Kidney capillary endothelial cell (primary cell): ENCODE measurements at places on chromosomes 2 and 18.
A peak's percentile ranks its signal among the peaks of the same experiment; 100 is the strongest.

DNA sequence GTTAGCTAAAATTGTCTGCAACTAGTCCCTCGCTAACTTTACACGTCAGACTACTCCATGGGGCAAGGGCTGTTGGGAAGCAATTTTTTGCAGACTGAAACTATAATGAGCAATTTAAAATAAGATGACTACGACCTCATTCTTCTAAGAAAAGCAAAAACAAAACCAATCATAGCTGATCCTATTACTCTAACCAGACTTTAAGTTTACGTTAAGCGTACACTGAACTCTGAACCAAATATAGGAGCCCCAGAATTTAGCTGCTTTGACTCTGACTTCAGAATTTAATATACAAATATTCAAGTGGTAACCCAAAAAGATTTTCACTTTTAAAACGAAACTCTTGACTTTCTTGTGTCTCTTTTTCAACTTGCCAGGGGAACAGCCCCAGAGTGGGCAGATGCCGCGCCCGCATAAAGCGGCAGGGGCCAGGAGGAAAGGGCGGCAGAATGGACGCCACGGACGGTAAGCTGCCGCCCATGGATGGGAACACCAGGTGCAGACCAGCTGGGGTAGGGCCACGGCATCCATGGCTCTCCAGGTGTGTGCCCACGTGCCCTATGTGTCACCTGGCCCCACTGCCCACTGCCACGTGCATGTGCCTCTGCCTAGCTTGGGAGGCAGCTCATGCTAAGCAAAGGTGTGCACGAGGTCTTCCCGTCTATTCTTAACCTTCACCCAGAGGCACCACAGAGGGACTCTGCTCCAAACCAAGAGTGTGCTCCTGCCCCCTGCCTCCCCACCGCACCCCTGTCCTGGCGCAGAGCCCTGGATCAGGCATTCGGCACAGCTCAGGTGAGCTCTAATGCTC lies 217.6 kb downstream of the HDAC4 start:
- no peak for DNase-seq

DNA sequence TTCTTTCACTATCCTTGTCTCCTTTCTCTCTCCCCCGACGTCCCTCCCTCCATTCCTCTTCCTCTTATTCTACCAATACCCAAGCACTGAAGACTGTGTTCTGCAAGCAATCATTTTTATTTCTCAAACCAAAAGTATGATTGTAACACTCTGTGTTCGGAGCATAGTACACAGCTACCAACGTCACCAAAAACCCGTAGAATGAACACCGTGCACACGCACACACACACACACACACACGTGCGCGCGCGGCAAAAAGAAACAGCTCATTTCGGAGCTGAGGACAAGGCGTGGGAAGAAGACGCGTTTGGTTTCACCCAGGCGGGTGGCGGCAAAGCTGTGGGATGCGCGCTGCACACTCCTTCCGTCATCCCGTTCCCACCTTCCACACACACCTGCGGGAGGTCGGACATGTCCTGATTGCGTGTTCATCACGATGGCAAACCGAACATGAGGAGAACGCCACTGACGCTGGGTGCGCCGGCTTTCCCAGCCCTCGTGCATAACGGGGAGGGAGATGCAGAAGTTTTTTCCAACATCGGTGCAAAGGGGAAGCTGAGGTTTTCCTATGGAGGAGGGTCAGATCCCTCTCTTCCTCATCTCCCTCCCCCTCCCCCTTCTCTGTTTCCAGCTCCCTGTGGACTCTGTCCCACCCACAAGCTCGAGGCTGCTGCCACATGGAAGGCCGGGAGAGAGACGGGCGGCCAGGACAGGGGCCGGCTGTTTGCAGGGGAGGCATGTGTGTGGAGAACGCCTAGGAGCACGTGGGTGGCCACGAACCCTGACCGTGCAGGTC lies 20.4 kb downstream of the MBP start:
- DNase-seq, result no peak

DNA sequence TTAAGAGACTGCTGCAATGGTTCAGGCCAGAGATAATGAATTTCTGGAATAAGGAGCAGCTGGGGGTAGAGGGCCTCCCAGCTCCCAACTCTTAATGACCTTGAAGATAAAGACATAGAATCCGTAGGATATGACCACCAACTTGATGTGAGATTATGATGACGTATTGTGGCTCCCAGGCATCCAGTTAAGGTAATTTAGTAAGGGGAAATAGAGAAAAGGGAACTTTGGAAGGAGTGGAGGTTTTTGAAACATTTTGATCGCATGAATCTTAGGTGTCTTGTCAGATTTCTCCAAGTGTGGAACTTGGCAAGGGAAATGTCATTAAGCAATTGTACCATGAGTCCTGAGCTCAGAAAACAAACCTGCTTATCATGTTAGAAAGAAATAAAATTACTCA lies 277.3 kb upstream of the TANK start:
- no peak for DNase-seq

- DNase-seq, result no peak
Observed at GRCh38 chr2:168470320-168471162, 14.5 kb downstream of the CERS6 start.

- peak; percentile 38 for DNase-seq
Observed at GRCh38 chr2:190678444-190679162, 29.7 kb downstream of the NAB1 start.

DNA sequence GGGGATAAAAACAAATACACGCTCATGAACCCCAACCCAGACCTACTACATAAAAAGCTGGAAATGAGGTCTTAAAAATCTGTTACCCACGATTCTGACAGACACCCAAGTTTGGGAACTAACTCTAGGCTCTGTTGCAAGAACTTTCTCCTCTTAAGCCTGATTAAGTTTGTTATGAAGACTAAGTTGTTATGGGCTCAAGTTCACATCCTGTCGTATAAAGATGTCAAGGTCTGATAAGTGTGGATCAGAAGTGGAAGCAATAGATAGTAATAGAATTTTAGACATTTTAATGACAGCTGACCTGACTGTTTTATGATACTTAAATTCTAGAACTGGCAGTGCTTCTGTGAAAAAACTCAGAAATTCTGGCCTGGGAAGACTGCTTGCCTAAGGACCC lies 43.2 kb downstream of the LPIN2 start:
- no peak for DNase-seq

- DNase-seq, result no peak
Observed at GRCh38 chr2:16656784-16657391, 8.7 kb downstream of the CYRIA start.

DNA sequence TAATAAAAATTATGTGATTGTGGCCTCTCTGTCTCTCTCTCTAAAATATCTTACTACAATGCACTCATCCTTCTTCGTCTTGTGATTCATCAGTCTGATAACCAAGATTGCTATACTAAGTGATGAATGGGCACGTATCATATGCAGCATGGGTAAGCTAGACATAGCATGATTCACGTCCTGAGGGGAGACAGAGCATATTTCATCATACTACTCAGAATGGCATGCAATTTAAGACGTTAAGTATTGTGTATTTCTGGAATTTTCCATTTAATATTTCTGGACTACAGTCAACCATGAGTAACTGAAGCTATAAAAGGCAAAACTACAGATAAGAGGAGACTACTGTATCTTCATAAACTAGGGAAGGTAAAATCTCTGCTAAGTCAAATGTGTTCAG lies 97.0 kb upstream of the CD226 start:
- peak; percentile 98 for DNase-seq

DNA sequence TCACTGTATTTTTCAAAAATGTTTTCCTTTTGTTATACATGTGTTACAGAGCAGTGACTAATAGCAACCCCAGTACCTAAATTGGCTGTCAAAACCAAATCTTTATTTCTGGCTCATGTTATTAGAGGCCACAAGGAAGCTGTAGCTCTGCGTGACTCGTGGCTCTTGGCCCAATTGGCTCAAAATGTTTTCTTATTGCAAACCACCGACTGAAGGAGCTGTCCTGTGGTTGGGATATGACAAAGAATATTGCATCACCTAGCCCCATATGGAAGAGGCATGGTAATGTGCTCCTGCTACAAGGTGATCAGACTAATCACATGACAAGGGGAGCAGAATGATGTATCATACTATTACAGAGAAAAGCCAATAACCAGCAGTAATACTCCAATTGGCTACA lies 1058.5 kb downstream of the CBLN2 start:
- DNase-seq, result no peak

- DNase-seq, result no peak
Observed at GRCh38 chr2:54641988-54642387, 81.5 kb upstream of the EML6 start.

DNA sequence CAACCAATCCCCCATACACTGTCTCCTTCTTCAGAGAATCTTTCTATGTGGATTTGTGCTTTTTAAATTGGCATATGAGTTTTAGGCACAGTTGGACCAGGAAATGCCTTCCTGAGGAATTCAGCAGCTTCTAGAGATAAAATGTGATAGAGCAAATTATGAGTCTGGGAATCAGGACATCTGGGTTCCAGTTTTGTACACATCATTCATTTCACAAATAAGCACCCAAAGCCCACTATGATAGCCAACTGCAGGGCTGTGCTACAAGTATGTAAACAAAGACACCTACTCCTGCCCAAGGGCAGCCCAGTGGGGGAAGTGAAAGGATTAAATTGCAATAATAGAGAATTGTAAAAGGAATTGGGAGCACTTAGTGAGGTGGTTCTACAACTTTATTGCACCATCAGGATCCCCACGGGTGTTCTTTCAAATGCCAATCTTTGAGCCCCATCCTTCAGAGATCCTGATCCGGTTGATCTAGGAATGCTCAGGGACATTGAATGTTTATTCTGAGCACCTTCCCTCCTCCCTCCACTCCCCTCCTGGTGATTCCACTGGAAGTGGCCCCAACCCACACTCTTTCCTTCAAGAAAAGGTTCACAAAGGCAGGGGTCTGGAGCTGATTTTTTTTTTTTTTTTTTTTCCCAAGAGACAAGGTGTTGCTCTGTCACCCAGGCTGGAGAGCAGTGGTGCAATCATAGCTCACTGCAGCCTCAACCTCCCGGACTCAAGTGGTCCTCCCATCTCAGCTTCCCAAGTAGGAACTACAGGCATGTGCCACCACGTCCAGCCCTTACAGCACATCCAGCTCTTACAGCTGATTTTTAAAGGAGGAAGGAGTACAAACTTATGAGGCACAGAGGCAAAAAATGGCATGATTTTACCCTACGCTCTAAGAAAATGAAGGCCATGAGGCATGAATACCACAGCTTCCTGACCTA lies 11.1 kb upstream of the KCMF1 start:
- DNase-seq, result no peak

- DNase-seq, result no peak
Observed at GRCh38 chr2:214545898-214546542, 135.2 kb downstream of the VWC2L start.

DNA sequence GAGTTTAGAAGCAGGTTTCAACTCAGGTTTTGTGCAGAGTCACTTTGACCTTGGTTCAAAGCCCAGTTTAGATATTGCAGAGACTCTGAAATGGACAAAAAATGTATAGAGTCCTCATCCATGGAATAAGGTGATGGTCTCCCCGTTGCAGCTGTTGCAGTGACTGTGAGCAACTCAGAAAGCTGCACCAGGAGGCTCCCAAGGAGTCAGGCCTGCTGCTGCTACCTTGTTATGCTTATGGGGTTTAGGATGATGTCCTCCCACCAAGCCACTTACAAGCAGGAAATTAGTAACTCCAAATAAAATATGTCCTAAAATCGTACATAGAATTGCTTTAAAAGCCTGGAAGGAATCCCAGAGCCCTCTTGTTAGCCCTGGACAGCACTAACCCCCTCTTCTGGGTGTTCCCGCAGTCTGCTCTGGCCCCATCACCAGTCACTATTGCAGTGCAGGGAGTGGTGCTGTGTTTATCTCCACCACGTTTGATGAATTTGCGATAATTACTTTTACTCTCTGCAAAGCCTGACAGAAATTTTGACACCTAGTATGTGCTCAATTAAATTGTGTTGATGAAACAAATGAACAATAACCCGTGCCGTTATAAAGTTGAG lies 189.0 kb downstream of the CNTNAP5 start:
- no peak for DNase-seq

DNA sequence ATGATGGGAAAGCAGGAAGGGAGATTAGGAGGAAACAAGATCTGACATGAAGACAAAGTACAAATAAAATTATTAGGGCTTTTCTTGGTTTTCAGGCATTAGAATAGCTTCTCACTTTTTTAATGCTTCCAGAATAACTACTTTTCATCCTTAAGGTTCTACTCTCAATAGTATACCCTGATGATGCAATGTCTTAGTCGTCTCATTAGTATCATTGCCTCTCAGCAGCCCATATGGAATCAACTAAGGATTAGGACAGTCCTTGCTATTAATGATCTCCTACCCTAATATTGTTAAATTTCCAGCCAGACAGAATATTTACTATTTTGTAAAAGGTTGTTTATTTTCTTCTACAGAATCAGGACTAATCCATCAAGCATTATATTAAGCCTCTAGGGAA lies 55.9 kb downstream of the RELCH start:
- DNase-seq, result no peak

GRCh38 chr2:10246831-10247230 lies 55.9 kb upstream of the HPCAL1 start:
- no peak for DNase-seq

DNA sequence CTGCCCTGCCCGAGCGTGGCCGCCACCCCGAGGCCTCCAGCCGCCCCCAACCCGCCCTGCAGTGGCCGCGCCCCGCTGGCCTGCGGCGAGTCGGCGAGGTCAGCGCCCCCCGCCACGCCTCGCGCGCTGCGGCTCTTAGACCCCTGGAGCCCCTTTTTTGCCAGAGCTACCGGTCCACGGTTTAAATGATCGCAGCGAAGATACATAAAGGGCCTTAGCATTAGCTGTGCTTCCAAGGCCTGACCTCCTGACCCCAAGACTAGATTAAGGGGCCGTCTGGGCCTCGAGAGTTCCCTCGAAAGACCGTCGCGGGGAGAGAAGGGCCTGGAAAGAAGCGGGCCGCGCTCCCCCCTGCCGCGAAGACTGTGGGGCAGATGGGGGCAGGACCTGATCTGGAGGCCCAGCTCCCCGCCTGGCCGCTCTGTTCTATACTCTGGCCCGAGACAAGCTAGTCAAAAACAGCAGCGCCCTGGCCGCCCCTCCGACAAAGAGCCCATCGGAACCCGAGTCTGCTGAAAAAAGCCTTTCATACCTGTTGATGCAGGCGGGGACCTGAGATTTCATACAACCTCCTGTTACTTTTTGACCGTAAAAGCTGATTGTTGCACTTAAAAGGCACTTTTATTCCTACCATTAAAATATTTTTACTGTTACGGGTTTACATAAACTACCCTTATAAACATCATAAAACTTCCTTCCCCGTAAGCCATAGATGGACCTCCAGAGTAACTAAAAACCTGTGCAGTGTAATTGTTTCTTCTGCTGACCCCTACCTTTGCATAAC lies 68.7 kb upstream of the PSMD14 start:
- DNase-seq, result no peak

DNA sequence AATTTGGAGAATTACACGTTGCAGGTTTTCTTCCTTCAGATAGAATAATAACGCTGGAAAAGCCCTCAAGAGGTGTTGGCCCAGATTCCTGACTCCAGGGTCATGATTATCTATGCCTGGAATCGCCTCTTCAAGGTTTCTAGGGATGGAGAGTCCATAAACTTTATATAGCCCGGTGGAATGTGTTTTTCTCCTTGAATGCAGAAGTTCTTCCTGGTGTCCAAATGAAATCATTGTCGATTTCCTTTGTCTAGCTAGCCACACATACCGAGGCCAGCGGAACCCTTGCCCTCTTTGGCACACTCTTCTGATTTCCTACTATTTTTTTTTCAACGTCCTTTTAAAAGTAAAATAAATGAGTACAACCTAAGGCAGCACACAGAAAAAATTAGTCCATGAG lies 117.8 kb downstream of the PID1 start:
- DNase-seq, result no peak
